ENCODE measurements at places on chromosomes 1 and 21. TPM values are rescaled to one million over a fixed set of nuclear protein-coding genes. Genes with fewer than 3 reads are reported as not detected.

- DNase-seq: no peak
Observed at GRCh38 chr1:87330057-87330884, 1.6 kb downstream of the LMO4 start.

GRCh38 chr1:7437036-7437435, 334.1 kb upstream of the VAMP3 start:
- no peak for DNase-seq

DNA sequence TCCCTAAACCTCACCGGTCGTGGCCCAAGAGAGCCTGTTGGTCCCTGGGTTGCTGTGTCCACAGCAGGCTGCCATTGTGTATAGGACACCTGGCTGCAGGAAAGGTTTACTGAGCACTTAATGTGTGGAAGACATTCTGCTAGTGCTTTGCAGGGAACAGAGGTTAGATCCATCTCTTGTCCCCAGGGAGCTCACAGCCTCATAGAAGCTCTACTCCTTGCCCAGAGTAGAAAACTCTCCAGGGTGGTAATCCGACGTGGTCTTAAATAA, 16.9 kb upstream of the ALPL start:
- no peak for DNase-seq

DNA sequence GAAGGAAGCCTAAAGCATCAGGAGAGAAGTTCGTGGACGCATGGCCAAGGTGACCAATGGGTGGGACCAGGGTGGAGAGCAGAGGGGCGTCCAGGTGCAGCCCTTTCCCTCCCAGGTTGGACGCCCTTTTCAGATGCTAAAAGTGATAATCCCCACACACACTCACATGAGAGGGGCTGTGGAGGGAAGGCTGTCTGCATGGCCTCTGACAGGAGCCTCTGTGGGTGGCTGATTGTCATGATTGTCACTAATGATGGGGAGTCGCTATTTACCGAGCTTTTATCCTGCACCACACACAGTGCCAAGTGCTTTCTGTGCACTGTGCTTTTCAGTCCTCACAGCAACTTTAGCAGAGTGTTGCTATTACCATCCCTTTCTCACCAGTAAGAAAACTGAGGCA, 27.1 kb upstream of the C1QA start:
- no peak for DNase-seq

- no peak for DNase-seq
Observed at GRCh38 chr1:3034162-3034561, 12.9 kb downstream of the ACTRT2 start.

- no peak for DNase-seq
Observed at GRCh38 chr1:30727824-30728223, 4.4 kb upstream of the MATN1 start.

The RHEX gene
- not detected for polyA plus RNA-seq

The LIN28A gene
- polyA plus RNA-seq: not detected

The LHX8 gene
- not detected for polyA plus RNA-seq

The NAV1 gene
- polyA plus RNA-seq: 8.0 TPM

The FCRLB gene
- polyA plus RNA-seq: 0.61 TPM
